Glomerular endothelial cell (primary cell): ENCODE measurements at places on chromosomes 6 and 20.

DNA sequence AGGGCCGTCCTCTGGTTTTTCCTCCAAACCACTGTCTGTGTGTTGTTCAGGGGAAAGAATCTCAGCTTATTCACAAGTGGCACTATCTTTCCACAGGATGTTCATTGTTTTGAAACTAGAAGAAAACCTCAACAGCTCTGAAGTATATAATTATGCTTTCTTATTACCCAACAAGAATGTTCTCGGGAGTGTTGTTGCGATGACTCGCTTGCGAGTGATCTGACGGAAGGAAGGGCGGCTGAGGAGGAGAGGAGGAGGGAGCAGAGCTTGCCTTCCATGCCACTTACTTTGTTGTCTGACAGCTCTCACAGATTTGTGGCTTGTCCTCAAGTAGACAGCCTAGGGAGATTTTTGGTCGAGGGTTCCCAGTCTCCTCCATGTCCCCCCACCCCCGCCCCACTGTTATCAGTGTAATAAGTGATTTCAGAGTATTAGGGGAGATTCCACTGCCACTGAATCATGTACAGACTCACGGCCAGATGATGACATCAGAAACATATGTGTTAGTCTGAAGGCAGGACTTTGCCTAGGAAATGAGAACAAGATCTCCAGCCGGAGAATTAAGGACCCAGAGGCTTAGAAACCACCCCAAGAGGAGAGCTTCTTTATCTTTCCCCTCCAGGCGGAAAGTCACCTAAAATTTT lies 80.7 kb upstream of the CCN6 start:
- no peak for DNase-seq

DNA sequence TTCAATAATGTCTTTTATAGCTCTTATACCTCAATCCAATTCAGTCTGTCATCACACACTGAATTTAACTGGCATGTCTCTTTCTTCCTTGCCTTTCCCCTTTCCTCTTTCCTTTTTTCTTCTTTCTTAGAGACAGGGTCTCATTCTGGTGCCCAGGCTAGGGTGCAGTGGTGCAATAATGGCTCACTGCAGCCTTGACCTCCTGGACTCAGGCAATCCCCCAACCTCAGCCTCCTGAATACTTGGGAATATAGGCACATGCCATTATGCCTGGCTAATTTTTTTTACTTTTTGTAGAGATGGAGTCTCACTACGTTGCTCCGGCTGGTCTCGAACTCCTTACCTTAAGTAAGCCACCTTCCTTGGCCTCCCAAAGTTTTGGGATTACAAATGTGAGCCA lies 65.9 kb downstream of the CBFA2T2 start:
- no peak for DNase-seq

- DNase-seq = no peak
These were observed 108.0 kb downstream of the PRND start for GRCh38 chr20:4829514-4830215.

GRCh38 chr6:37502703-37503291 lies 3.1 kb upstream of the CCDC167 start:
- DNase-seq = no peak

- no peak for DNase-seq
These were observed 54.6 kb upstream of the UBR2 start for GRCh38 chr6:42509256-42509655.

- DNase-seq = no peak
These were observed 115.3 kb upstream of the SPACA1 start for GRCh38 chr6:87932361-87932760.

DNA sequence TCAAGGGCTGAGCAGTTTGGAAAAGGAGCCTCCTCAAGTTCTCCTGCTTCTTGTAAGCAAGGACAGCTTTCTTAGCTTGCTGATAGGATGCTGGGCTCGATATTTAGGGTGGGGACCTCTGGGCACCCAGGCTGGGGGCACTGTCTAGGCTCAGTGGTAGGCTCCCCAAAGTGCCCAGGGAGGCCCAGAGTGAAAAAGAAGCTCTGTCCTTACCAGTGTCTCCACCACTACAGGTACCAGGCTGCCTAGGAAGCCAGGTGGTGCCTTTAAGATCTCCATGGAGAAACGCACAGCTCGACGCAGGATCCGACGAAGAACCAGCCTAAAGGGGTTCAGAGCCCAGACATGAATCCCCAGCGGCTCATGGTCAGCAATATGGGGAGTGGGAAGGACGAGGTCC lies 6.4 kb downstream of the AARS2 start:
- no peak for DNase-seq

GRCh38 chr20:59835448-59836395 lies 97.7 kb downstream of the SYCP2 start:
- DNase-seq = no peak

DNA sequence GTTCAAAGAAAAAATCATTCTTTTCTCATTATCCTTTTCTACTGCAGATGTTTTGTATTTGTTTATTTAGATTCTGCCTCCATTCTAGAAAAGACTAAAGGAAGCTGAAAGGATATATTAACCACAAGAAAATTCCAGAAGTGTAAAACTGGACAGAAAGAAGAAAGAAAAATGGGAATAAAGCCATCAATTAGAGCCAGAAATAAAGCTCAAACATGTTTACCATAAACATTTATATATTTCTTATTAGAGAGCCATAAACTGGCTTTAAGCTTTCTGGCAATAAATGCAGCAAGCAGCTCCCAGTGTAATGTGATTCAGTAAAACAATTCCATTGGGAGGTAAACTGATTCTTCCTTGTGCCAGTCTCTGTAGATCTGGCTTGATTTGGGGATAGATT lies 244.1 kb downstream of the PTPRK start:
- DNase-seq = no peak

GRCh38 chr6:26234421-26235301 lies 130.3 kb upstream of the BTN3A2 start:
- DNase-seq = no peak

DNA sequence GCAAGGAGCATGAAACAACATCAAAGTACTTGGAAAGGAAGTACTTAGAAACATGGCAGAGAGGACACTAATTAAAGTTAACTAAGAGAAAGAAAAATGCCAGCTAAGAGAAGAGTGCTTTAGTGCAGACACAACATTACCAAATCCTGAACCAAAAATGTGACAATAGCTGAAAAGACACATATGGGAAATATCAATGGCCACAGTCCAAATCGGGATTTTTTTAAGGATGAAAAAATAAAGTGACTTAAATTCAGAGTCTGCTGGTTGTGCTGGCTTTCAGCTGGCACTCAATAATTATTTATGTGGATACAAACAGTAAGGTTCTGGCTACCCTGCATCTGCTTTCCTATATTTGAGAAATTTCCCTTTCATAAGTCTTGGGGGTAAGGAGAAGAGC lies 12.6 kb upstream of the DST start:
- DNase-seq = no peak

DNA sequence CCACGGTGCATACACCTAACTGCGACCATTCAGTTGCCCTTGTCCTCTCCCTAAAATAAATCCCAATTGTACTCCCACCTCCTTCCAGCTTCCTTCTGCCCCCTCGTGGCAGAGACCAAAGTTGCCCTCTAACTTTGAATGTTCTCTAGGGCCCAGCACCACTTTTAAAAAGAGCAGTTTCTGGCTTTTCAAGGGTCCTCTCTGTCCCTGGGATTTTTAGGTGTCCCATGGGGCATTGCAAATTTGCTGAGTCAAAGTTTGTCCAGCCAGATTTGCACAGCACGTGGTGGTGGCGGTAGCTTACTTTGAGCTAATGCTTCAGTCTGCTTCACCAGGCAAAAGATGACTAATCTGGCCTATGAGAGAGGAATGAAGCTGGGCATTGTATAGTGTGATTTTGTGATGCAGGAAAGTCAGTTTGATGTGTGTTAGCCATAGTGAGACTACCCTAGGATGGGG lies 100.2 kb downstream of the PERP start:
- no peak for DNase-seq

DNA sequence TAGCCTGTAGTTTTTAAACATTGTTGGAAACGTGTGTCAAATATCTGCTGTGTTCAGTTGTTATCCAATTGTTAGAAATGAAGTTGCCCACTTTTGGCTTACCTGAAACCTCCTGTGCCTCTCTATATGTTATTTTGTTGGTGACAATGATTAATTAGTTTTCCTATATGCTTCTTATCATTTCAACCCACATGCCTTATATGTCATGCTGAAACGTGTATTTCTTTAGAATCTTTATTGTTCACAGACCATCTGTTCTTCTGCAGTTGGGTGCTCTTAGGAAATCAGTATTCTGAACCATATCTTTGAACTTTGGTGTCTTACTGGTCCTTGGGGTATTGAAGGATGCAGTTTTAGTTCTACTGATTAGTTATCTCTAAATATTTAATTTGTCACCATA lies 91.2 kb upstream of the SCGN start:
- no peak for DNase-seq

- DNase-seq = no peak
These were observed 60.5 kb downstream of the CYB5R4 start for GRCh38 chr6:83920017-83920416.

GRCh38 chr6:84350397-84350796 lies 123.0 kb upstream of the CEP162 start:
- no peak for DNase-seq

DNA sequence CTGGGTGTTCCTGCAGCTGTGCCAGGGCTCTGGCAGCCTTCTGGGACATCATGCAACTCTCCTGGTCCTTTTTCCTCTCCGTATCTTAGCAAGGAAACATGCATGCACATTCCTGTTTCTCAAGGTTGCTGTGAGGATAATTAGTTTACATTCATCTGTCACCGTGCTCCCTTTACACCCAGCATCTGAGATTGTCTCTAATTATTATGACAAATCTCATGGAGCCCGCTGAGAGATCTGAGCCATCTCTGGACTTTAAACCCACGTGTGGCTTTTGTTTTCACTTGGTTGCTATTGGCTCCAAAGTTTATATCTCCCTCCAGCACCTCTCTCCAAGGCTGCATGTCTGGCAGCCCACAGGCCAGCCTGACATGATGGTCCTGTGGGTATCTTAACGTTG lies 167.6 kb downstream of the UNC5CL start:
- no peak for DNase-seq

DNA sequence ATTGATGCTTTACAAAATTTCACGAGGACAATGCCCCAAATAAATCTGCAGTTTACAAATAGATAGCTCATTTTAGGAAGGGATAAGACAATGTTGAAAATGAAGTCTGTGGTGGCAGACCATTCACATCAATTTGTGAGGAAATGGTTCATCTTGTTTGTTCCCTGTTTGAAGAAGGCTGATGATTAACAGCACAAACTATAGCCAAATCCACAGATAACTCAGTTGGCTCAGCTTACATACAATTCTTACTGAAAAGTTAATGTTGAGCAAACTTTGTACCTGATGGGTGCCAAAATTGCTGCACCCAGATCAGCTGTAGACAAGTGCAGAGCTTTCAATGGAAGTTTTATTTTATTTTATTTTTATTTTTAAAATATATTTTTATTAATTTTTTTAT lies 763.9 kb downstream of the DOK5 start:
- DNase-seq = no peak

GRCh38 chr6:169115632-169116031 lies 138.0 kb downstream of the THBS2 start:
- no peak for DNase-seq

DNA sequence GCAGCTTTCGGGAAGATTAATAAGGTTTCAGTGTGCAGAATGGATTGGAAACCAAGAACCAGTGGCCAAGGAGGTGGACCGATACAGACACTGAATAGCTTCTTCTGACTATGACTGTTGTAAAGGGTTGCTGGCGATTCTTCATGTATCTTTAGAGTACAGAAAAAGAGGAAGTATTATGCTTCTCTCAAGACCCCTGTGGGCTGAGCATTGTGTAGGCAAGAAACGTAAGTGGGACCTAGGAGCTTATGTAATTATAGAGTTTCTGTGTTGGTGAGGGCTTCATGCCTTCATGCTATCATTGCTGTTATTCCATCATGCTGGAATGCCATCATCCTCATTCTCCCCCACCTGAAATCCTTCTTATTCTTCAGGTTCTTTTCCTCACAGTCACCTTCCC lies 105.4 kb upstream of the AKIRIN2 start:
- DNase-seq = no peak

GRCh38 chr20:3115190-3116107 lies 30.9 kb upstream of the AVP start:
- no peak for DNase-seq

DNA sequence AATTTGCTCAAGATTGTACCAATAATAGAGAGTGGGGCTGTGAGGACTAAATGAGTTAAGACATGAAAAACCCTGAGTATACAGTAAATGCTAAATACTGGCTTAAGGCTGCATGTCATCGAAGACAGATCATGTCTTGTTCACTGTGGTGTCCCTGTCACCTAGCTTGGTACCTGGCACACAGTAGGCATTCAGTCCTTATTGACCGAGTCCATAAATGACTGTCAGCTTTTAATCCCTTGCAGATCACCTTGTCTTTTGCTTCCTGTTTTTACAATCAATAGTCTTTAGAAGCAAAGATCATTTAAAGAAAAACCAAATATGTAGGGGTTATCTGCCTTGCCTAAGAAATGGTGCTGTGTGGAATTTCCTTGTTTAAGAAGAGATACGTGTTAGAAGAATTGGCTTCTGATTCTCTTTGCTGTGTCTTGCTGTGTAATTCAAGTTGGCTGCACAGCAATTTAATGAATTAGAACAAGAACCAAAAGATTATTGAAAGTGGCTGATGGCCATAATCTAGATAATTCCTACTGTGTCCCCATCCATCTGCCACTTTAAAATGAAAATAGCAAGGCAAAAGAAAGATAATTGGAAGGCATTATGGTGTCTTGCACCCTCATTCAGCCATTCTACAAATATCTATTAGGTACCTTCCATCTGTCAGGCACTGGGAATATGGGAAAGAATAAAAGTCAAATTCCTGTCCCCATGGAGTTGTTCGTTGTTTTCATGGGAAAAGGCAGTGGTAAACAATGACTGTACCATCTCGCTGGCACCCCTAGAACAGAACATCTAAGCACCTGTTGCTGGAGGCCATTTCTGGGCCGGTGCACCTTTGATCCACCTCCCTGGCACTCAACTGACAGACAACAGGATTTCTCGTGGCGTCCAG lies 12.4 kb upstream of the MAPK13 start:
- no peak for DNase-seq

- DNase-seq = no peak
These were observed 20.3 kb downstream of the CST4 start for GRCh38 chr20:23668477-23668951.
